ENCODE measurements at places on chromosomes 1 and 21. TPM values are rescaled to one million over a fixed set of nuclear protein-coding genes. Genes with fewer than 3 reads are reported as not detected.

- no peak overlapping the region for H3K27ac ChIP-seq
- no peak for DNase-seq
- H3K4me3 ChIP-seq: no peak overlapping the region
- H3K27me3 ChIP-seq: no peaks in the 10 kb centered on the region
- H3K4me1 ChIP-seq: no peaks in the 10 kb centered on the region
These were observed 292.4 kb downstream of the PLPP3 start for GRCh38 chr1:56286956-56287355.

DNA sequence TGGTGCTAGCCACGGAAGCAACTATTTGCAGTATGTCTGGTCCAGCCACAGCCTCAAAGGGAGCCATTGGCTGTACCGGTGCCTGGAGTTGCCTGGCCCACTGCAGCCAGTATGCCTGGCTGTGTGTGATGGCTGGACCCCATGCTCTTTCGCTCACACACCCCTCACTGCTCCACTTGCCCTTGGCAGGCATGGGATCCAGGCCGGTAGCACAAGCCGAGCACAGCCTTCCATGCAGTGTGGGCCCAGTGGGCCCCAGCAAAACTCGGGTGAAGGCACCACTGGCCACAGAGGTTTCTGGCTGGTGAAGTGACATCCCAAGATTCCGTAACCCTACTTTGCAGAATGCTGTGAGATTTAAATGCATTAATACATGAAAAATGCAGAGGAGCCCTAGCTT lies 665.8 kb downstream of the PLPP3 start:
- no peak overlapping the region for H3K4me3 ChIP-seq
- H3K27ac ChIP-seq: no peak overlapping the region
- H3K4me1 ChIP-seq: no peaks in the 10 kb centered on the region
- no peaks in the 10 kb centered on the region for H3K27me3 ChIP-seq
- no peak for DNase-seq

GRCh38 chr1:93620172-93620840 lies 61.3 kb downstream of the BCAR3 start:
- peaks cover 3% of the 10 kb centered on the region for H3K4me1 ChIP-seq
- no peak for DNase-seq
- no peak overlapping the region for H3K4me3 ChIP-seq
- H3K36me3 ChIP-seq: no peaks in the 10 kb centered on the region

Gene TLR5
- total RNA-seq: 7.6 TPM

GRCh38 chr1:18385239-18385790 lies 95.4 kb upstream of the KLHDC7A start:
- DNase-seq: peak; percentile 46
- no peak overlapping the region for H3K27ac ChIP-seq
- H3K4me1 ChIP-seq: no peaks in the 10 kb centered on the region
- no peaks in the 10 kb centered on the region for H3K27me3 ChIP-seq
- H3K4me3 ChIP-seq: no peak overlapping the region

DNA sequence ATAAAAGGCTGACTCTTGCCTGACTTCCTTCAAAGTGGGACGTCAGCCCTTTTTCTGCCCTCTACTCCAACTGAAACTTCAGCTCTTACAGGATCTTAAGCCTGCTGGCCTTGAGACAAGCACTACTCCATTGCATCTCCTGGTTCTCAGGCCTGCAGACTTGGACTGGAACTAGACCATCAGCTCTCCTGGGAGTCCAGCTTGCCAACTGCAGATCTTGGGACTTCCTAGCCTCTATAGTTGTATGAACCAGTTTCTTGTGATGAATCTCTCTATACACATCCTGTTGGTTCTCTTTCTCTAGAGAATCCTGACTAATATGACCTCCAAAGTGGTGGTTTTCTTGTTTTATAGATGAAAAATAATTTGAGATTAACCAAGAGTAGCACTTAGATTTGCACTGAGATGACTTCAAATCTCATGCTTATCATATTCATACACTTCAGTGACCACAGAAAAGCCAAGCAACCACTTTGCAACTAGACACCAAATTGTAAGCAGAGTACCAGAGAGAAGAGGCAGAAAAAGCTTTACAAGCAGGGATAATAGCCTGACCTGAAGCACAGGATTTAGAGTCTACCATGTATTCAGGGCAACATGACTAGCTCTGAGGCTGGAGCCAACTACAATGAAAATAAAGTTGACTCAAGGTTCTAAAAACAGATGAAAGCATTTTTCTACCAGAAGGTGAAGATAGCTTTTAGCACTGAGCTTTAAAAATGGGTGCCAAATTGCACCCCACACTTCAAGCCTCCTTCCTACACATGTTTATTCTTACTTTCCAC lies 661.3 kb upstream of the USP24 start:
- H3K4me1 ChIP-seq: no peaks in the 10 kb centered on the region
- H3K27me3 ChIP-seq: no peaks in the 10 kb centered on the region
- H3K27ac ChIP-seq: peak overlapping the region; percentile 7
- DNase-seq: no peak
- no peak overlapping the region for H3K4me3 ChIP-seq

Gene PAPPA2
- 0.51 TPM for total RNA-seq

GRCh38 chr1:41497461-41498030 lies 13.1 kb upstream of the EDN2 start:
- no peaks in the 10 kb centered on the region for H3K4me1 ChIP-seq
- no peaks in the 10 kb centered on the region for H3K27me3 ChIP-seq
- no peak overlapping the region for H3K4me3 ChIP-seq
- DNase-seq: no peak

- peak; percentile 48 for DNase-seq
- H3K36me3 ChIP-seq: no peaks in the 10 kb centered on the region
- no peak overlapping the region for H3K4me3 ChIP-seq
- no peak overlapping the region for H3K27ac ChIP-seq
- H3K4me1 ChIP-seq: no peaks in the 10 kb centered on the region
- no peaks in the 10 kb centered on the region for H3K27me3 ChIP-seq
These were observed 99.4 kb downstream of the GIPC2 start for GRCh38 chr1:78145105-78145580.

Gene BPNT1
- total RNA-seq: 12.4 TPM

GRCh38 chr1:91830242-91831131 lies 55.5 kb downstream of the TGFBR3 start:
- H3K27me3 ChIP-seq: no peaks in the 10 kb centered on the region
- peak overlapping the region; percentile 54 for H3K27ac ChIP-seq
- H3K4me1 ChIP-seq: peaks cover 18% of the 10 kb centered on the region
- H3K36me3 ChIP-seq: no peaks in the 10 kb centered on the region

DNA sequence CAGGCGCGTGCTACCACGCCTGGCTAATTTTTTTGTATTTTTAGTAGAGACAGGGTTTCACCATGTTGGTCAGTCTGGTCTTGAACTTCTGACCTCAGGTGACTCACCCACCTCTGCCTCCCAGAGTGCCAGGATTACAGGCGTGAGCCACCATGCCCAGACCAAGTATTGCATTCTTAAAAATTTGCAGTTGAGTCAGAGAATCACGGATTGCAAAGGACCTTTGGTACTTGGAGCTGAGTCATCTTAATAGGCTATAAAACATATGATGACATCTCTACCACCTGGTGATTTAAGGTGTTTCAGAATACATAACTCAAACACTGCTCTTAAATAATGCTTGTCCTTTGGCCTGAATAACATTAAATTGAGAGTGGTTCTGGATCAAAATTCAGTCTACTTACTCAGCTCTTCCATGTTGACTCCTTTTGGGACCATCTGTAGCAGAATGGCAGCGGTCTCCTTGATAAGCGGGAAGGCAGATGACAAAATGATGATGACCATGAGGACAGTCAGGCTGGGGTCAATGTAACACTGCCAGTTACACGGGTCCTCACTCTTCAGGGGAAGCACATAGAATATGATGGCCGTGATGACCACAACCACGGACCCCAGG lies 10.4 kb downstream of the SLC30A10 start:
- no peaks in the 10 kb centered on the region for H3K36me3 ChIP-seq
- H3K4me3 ChIP-seq: no peak overlapping the region
- H3K27ac ChIP-seq: no peak overlapping the region
- no peak for DNase-seq

Gene RHBDL2
- total RNA-seq: not detected

Gene ECE1
- total RNA-seq: 175 TPM

- H3K27ac ChIP-seq: peak overlapping the region; percentile 90
- no peaks in the 10 kb centered on the region for H3K27me3 ChIP-seq
- no peaks in the 10 kb centered on the region for H3K4me1 ChIP-seq
- peak; percentile 84 for DNase-seq
- H3K36me3 ChIP-seq: no peaks in the 10 kb centered on the region
These were observed 699 bp upstream of the NES start for GRCh38 chr1:156677616-156678596.

DNA sequence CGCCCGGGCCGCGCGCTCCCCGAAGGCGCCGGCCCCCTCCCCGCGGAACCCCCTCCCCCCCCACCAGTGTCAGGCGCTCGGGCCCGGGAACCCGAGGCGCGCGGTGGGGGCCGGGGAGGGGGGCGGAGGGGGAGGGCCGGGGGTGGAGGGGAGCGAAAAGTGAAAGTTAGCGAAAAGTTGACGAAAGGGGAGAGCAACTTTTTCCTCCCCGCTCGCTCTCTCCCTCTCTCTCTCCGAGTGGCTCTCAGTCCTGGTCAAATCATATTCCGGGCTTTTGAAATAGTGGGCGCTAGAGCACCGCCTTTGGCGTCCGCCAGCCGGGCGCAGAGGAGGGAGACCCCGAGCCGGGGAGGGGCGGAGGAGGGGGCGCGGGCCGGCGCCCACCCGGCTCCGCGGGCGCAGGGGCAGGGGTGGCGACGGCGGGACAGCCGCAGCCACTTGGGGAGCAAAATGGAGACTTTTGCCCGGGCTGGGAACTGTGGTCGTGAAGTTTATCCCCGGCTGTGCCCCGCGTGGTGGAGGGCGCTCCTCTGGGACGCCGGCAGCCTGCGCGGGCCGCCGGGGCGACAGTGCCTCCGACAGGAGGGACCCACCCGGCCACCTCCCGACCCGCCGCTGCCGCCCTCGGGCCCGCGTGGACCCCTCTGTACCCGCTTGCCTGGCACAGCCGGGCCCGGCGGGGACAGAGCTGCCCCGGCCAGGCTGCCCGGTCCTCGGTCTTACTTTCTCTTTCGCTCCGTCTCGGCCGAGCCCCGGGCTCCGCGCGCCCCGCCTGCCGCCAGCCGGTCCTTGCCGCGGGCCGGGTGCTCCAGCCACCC lies 697 bp downstream of the PRDM16 start:
- peak overlapping the region; percentile 71 for H3K27ac ChIP-seq
- no peaks in the 10 kb centered on the region for H3K36me3 ChIP-seq
- H3K4me1 ChIP-seq: peaks cover 23% of the 10 kb centered on the region
- peak; percentile 50 for DNase-seq

DNA sequence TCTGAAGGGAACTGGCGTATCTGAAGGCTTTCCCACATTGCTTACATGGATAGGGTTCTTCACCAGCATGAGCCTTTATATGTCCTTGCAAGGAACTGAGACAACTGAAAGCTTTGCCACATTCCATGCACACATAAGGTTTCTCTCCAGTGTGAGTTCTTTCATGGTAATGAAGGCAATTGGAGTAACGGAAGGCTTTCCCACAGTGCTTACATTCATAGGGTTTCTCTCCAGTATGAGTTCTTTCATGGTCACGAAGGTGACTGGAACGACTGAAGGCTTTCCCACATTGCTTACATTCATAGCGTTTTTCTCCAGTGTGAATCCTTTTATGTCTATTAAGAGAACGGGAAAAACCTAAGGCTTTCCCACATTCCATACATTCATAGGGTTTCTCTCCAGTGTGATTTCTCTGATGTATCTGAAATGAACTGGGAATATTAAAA lies 15.0 kb downstream of the ZNF124 start:
- no peak for DNase-seq
- H3K4me1 ChIP-seq: no peaks in the 10 kb centered on the region
- no peak overlapping the region for H3K4me3 ChIP-seq
- no peaks in the 10 kb centered on the region for H3K27me3 ChIP-seq

Gene SLC44A5
- 1.6 TPM for total RNA-seq

DNA sequence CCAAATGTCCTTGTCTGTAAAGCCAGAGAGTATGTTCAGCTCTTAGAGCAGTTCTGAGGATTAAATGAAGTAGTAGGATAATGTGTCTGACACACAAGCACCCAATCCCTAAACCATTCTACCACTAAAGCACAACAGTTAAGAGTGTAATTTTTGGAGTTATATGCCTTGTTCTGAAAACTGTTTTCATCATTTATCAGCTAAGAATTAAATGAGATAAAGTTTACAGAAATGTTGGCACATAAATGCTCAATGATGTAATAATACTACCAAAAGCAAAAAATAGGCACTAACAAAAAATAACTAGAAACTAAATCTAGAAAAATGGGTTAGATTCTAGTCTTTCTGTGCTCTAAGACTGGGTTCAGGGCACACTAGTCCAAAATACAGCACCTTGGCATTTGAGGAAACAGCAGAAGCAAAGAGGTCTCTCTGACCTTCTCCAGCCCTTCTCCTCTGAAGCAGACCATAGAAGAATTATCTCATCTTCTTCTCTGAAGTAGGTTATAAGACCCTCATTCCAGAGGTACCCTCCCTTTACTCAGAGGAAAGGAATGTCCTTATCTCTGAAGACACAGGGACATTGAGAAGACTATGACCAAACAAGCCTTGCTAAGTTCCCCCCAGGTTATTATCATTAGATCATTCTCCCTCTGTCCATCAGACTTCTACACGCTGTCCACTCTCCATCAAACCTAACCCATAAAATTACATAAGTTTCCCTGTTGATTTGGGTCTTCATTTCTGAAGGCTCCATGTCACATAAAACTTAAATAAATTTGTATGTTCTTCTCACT lies 20.6 kb downstream of the ABL2 start:
- H3K27ac ChIP-seq: no peak overlapping the region
- H3K27me3 ChIP-seq: no peaks in the 10 kb centered on the region
- no peaks in the 10 kb centered on the region for H3K4me1 ChIP-seq
- H3K36me3 ChIP-seq: no peaks in the 10 kb centered on the region

GRCh38 chr1:238281418-238281817 lies 390.7 kb upstream of the ZP4 start:
- DNase-seq: no peak
- H3K4me3 ChIP-seq: no peak overlapping the region
- no peaks in the 10 kb centered on the region for H3K4me1 ChIP-seq
- no peak overlapping the region for H3K27ac ChIP-seq

Gene CHI3L2
- not detected for total RNA-seq

DNA sequence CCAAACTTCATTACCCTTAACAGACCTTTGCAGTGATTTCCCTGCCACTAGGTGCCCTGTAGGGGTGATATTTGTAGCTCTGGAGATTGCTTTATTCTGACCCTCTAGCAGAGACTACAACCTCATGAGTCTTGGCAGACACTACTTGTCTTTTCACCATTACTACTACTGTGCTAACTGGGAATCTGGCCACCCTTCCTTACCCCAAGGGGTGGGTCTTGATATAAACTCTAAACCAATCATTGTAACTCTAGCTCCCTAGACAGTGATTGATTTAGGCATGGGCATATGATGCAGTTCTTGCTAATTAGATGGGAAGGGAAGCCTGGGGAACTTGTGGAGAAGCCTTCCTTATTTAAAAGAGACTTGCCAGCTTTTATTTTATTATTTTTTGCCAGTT lies 3.9 kb downstream of the KPNA6 start:
- H3K27ac ChIP-seq: no peak overlapping the region
- DNase-seq: no peak
- H3K4me3 ChIP-seq: no peak overlapping the region

Data from uterus (tissue), 4 donors.